ENCODE measurements at places on chromosomes 7 and 10.

- DNase-seq, result no peak
Observed at GRCh38 chr10:72252972-72253371, 20.8 kb upstream of the DDIT4 start.

DNA sequence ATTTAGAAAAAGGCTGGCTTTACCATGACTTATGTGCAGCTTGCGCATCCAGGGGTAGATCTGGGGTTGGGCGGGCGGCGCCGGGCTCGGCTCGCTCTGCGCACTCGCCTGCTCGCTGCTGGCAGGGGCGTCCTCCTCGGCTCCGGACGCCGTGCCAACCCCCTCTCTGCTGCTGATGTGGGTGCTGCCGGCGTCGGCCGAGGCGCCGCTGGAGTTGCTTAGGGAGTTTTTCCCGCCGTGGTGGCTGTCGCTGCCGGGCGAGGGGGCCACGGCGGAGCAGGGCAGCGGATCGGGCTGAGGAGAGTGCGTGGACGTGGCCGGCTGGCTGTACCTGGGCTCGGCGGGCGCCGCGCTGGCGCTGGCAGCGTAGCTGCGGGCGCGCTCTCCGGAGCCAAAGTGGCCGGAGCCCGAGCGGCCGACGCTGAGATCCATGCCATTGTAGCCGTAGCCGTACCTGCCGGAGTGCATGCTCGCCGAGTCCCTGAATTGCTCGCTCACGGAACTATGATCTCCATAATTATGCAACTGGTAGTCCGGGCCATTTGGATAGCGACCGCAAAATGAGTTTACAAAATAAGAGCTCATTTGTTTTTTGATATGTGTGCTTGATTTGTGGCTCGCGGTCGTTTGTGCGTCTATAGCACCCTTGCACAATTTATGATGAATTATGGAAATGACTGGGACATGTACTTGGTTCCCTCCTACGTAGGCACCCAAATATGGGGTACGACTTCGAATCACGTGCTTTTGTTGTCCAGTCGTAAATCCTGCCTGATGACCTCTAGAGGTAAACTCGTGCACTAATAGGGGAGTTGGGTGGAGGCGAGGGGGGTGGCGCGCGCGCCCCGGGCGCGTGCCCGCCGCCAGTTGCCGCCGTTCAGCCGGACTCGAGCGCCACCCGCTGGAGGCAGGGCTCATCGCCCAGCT, at the start of gene HOXA5:
Gene HOXA5, minus strand, starts transcription at position 659 of the 927 bp plus-strand sequence. Its CDS starts 74 bp downstream, at position 585.
- no peak for DNase-seq

DNA sequence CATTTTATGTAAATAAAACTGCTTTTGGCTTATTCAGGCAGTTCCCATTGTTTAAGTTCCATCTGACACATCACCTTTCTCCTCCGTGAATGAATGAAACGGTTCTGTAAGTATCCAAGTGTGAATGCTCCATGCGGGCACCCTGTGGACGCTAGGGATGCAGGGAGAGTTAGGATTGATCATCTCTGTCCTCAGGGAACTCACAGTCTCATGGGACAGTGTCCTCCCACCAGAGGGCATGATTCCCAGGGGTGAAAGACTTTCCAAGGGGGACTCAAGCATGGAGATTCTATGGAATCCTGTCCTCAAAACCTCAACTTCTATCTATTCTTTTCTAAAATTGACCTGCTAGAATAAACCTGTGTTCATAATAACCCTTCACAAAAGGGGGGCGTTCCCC, 98.8 kb downstream of the HECW1 start:
- DNase-seq, result no peak

GRCh38 chr10:35375091-35375765, 38.9 kb downstream of the CCNY start:
- no peak for DNase-seq

- peak; percentile 84 for DNase-seq
Observed at GRCh38 chr10:133308421-133309099, at the start of the genes TUBGCP2 and ZNF511. Gene TUBGCP2, minus strand, starts transcription at chr10:133308872. Its CDS starts 5,931 bp downstream, at chr10:133302941. Gene ZNF511, plus strand, starts transcription at chr10:133308914. Its CDS starts 30 bp downstream, at chr10:133308944.

- DNase-seq, result no peak
Observed at GRCh38 chr7:30799976-30800661, 28.9 kb downstream of the MINDY4 start.

DNA sequence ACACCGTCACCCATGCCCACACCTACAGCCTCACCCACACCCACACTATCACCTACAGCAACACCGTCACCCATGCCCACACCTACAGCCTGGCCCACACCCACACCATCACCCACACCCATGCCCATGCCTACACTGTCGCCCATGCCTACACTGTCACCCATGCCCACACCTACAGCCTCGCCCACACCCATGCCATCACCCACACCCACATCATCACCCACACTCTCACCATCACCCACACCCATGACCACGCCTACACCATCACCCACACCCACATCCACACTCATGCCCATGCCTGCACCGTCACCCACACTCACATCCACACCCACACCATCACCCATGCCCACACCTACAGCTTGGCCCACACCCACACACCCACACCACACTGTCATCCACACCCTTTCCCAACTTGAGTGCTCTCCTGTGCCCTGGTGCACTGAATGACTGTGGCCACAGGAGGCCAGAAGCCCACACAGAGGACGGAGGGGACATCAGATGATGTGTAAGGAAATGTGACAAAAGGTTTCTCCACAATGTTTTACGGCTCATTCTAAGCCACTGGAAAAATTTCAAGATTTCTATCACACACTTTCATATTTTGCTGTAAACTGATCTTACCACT, 153.3 kb downstream of the WDR37 start:
- no peak for DNase-seq

- DNase-seq, result no peak
Observed at GRCh38 chr7:21013765-21014539, 227.3 kb upstream of the SP8 start.

- no peak for DNase-seq
Observed at GRCh38 chr10:111018021-111018420, 58.8 kb upstream of the ADRA2A start.

- no peak for DNase-seq
Observed at GRCh38 chr7:39085189-39085588, 107.5 kb downstream of the POU6F2 start.

DNA sequence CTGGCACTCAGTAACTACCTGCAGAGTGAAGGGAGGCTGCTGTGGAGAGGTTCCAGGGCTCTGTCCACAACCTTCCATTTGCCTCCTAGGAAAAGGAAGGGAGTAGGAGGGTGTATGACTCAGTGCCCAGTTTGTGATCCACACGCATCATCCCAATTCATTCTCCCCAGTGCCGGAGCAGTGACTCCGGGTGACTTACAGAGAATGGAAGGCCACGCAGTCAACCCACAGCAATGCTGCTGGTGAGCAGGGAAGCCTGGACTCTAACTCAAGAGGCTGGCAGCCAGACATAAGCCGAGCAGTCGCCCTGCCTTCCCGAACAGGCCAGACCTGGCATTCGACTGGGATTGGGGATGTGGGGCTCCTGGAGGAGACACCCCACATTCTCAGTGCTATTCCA, 139.9 kb downstream of the SH3PXD2A start:
- no peak for DNase-seq

DNA sequence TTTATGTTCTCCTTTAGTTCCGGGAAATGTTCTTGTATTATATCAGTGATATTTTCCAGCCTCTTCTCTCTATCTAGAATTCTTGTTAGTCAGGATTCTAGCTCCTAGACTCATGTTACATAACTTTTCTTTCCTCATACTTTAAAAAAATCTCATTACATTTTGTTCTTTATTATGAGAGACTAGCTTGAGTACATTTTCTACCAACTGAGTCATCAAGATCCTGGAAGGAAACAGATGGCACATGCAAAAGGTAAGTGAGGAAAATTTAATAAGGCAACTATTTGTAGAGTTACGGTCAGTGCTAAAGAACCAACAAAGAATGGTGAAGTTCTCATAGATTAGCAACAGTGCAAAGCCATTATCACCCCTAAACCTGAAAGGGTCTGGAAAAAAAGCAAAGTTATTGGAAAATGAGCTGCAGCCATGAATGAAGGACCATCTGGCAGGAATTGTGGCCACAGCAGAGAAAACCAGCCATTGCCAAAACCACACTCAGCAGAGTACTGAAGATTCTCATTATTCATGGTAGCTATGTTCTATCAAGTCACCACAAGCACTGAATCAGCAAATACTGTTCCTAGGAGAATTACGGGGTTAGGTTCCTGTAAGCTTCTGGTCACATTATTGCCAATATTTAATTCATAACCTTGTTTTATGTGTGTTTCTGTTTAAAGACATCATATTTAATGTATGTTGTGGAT, 98.3 kb upstream of the C7orf33 start:
- no peak for DNase-seq

DNA sequence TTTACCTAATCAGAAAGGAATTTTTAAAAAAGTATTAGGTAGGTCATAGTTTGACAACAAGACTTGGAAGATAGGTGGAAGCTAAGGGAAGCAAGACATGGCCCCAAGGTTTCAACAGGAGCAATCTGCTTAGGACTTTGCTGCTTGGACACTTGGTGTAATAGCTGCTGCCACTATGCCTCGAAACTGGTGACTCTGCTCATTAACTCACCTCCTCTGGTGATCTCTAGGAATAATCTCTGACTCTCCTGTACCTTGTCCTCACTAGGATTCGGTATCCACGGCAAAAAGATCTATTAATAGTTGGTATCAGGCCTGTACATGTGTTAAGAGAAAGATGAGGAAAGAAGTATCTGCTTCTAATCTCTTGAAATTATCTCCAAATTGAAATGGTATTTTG, 53.1 kb downstream of the PTEN start:
- DNase-seq, result no peak

DNA sequence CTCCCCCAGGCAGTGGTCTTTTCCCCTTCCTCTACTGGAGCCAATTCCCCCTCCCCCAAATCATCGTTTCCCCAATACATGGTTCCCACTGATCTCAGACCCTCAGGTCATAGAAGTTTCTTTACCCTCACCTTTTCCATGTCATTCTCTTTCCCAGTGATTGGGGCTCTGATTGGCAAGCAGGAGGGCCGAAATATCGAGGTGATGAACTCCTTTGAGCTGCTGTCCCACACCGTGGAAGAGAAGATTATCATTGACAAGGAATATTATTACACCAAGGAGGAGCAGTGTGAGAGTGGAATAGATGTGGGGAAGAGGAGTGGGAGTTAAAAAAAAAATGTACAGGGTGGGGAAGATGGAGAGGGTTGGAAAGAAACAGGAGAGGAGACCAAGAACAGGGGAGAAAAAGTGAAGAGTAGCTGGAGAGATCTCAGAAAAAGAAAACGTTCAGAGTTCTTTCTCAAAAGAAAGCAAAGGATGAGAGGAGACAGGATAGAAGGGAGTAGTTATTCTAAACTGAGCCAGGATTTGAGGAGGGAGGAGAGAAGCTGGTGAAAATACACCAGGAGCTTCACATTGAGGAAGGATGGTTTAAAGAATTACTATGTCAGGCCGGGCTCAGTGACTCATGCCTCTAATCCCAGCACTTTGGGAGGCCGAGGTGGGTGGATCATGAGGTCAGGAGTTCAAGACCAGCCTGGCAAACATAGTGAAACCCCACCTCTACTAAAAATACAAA, 858 bp downstream of the COPS6 start:
- no peak for DNase-seq

GRCh38 chr10:20933705-20934104, 36.6 kb upstream of the NEBL start:
- DNase-seq, result no peak

DNA sequence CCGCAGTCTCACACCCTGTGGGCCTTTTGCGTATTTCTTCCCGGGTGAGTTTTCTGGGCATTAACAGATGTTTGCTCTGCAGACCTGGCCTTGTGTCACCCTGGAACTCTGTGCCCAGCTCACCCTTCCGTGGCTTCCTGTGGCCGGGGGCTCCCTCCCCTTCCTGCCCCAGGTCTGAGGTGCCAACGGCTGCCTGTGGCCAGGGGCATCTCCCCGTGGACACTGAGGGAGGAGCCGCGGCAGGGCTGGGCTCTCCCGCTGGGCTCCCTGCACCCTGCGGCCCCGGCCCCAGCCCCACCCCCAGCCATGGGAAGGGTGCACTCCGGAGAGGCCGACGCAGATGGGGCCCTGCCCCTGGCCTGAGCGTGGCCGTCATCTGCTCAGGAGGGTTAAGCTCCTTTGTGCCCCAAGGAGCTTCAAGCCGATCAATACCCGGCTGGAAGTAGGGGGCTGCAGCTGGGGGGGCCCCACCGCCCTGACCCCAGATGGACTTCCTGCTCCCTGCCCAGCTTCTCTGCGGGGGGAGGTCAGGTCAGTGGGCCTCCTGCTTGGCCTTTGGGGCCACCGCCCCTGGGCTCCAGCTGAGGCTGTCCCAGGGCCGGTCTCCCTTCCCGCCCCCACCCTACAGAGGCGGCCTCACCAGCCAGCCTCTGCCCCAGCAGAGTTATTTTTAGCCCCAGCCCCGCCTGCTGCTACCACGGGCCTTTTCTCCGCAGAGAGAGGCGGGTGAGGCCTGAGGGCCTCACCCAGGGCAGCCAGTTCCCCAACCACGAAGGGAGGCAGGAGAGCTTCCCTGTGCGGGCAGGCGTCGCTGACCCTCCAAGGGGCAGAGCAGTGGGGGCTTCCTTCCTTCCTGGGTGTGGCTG, 24.2 kb downstream of the PWWP2B start:
- DNase-seq, result no peak

- DNase-seq, result no peak
Observed at GRCh38 chr10:117762126-117762818, 219.7 kb downstream of the EMX2 start.

- DNase-seq, result no peak
Observed at GRCh38 chr7:132497098-132497497, 79.2 kb downstream of the PLXNA4 start.

DNA sequence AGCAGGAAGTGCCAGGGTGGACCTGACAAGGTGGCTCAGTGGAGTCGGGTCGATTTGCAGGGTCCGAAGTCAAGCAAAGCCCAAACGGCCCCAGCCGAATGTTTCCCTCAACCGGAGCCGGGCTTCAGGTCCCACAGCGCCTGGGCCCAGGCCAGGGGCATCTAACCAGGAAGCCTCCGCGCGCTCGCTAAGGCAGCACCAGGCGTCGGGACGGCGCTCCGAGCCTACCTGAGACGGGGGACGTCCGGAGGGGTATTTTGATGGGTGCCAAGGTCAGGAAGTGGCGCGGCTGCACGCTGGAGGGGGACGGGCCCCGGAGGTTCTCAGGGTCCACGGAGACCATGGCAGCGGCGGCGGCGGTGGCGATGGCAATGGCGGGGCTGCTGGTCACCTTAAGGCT, 51.5 kb downstream of the TCERG1L start:
- DNase-seq, result no peak

GRCh38 chr7:77415823-77416620, at the start of gene GSAP:
Gene GSAP, minus strand, starts transcription at chr7:77416349. Its CDS starts 28 bp downstream, at chr7:77416321.
- peak; percentile 37 for DNase-seq
